ENCODE measurements at places on chromosomes 13 and 19.

DNA sequence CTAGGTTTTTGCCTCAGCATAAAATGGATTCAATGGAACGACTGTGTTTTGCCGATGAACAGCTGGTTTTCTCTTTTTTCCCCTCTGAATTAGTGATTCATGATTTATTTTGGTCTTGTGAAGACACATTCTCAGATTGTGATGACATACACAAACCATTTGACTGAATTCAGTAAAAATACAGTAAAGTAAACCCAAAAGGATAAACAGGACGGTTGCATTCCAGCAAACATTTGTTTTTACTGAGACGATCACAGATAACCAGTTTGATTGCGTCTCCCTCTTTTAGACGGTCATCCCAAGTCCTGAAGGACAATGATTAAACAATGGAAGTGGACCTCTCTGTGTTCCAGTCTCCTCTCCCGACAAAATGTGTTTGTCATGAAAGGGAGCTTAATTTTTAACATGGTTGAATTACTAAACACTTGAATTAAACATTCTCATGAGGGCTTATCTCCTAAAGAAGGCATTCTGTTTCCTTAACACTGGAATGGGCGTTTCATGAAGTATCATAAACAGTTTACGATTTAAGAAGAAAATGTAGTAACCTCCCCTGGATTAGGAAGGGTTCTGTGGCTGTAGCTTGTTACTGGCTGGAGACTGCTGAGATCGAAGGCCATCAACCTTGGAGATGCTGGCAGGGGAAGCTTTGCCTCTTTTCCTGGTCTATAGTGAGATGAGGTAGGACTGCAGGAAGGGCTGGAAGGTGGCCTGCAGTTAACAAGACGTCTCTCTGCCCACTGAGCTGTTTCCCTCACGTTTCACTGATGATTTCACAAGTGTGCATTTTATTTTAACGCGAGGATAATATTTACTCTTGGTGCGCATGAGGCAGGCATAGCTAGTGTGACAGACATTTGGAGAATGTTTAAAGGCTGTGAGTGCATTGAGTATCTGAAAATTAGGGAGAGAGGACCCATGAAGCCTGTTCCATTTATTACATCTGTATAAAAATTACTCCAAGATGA, 457.9 kb downstream of the FGF9 start:
- DNase-seq = no peak

- peak; percentile 7 for DNase-seq
These were observed at the start of gene MLNR for GRCh38 chr13:49220036-49220855. Gene MLNR, plus strand, starts transcription at chr13:49220338. Its CDS starts 0 bp downstream, at chr13:49220338.

- DNase-seq = no peak
These were observed 11.4 kb downstream of the PCCA start for GRCh38 chr13:100100115-100100879.

DNA sequence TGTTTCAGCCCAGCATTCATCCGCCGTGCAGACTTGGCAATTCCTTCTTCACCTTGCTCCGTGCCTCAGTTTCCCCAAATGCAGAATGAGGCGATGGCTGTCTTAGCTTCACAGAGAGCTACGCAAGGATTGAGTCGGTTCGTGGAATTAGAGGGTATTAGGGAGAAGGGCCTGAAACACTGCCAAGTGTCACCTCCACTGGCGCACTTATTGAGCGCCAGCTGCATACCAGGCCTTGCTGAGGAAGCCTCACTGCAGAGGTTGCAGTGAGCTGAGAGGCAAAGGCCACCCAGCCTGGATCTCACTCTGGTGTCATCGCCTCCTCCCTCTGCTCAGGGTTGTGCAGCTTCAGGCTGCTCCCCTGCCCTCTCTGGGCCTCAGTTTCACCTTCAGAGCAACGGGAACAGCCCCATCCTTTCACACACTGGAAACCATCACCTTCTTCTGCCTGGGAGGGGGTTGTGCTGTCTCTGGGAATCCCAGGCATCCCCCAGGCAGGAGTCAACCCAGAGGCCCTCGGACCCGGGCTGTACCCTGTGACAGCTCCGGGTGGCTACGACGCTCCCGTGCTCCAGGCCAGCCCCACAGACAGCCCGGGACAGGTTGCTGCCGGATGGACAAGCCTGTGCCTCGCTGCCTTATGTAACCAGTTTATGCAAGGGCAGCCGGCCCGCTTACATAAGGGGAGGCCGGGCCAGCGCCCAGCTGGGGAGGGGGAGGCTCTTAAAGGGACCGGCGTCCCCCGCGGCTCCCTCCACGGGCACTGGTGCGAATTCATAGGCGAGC, 31.9 kb downstream of the NFIC start:
- no peak for DNase-seq

DNA sequence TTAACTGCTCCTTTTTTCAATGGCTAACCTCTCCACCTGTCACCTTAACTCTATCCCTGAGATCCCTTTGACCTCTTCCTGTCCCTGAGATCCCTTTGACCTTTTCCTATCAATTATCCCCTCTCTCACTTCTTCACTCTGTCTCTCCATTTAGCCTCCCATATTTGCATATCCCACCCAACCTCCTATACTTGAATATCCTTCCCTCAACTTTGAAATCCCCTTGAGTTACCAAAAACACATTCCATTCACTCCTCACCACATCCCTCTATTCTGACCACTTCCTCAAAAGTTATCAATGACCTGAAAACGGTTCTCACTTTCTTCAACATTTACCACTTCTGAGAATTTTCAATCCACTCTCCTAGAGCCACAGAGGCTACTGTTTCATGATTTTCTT, 3.0 kb downstream of the MYCBP2 start:
- DNase-seq = no peak

DNA sequence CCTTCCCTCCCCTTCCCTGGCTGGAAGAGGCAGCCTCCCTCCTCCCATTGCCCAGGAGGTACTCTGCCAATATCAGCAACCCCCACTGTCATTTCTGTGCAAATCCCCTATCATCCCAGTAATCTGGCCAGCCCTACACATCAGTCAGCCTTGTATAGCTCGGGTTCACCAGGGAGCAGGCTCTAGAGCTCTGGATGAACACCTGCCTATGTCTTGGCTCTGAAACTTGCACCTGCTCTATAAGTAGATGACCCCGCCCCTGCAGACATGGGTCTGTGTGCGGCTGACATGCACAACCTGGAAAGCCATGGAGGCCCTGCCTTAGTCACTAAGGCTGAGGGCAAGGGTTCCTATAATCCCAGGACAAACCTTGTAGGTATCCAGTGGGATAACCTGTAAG, 1042.9 kb downstream of the UQCRFS1 start:
- DNase-seq = peak; percentile 77

- no peak for DNase-seq
These were observed 532.7 kb upstream of the SPRY2 start for GRCh38 chr13:80873589-80873988.

DNA sequence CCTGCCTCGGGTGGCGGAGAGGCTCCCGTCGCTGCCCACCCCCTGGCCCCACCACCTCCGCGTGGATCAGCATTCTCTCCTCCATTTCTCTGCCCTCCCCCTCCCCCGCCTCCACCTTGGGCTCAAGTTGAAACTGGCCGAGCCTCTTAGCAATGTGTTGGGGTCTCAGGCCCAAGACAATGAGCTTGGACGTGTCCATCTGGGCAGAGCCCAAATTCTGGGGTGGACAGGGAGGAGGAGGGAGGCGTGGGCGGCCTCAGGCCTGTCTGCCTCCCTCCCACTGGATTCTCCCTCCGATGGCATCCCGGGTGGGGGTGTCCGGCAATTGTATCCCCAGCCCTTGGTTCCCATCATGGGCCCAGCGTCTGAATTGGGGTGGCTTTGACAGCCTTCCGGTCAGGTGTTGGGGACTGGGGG, 1.2 kb downstream of the CELF5 start:
- DNase-seq = no peak

GRCh38 chr13:50760751-50761150, 82.7 kb downstream of the DLEU7 start:
- DNase-seq = no peak
